ENCODE measurements at places on chromosomes 1 and 21. TPM values are rescaled to one million over a fixed set of nuclear protein-coding genes. Genes with fewer than 3 reads are reported as not detected.

DNA sequence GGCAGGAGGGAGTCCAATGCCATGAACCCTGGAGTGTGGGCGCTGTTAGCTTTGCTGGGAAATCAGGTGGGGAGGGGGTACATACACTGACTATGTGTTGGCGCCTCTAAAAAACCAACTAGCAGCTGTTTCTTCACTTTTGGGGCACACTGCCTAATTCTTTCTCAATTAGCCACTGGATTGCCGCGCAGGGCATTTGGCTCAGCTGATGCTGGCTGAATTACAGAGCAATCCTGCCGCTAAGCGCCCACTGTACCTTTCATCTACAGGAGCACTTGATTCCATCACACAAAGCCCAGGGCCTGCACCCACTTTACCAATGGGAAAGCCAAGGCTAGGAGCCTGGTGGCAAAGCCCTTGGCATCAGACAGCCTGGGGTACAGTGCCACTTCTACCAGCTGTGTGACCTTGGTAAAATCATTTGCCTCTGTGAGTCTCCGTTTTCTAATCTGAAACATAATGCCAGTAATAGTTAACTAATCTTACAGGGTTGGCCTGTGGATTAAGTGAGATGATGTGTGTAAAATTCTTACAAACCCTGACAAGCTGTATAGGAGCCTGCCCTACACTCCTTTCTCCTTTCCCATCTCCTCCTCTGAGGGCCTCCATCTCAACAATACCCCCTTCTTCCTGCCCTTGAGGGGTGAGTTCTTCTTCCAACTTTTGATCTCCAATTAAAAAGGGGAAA lies 59.0 kb downstream of the UBE2T start:
- DNase-seq = no peak

DNA sequence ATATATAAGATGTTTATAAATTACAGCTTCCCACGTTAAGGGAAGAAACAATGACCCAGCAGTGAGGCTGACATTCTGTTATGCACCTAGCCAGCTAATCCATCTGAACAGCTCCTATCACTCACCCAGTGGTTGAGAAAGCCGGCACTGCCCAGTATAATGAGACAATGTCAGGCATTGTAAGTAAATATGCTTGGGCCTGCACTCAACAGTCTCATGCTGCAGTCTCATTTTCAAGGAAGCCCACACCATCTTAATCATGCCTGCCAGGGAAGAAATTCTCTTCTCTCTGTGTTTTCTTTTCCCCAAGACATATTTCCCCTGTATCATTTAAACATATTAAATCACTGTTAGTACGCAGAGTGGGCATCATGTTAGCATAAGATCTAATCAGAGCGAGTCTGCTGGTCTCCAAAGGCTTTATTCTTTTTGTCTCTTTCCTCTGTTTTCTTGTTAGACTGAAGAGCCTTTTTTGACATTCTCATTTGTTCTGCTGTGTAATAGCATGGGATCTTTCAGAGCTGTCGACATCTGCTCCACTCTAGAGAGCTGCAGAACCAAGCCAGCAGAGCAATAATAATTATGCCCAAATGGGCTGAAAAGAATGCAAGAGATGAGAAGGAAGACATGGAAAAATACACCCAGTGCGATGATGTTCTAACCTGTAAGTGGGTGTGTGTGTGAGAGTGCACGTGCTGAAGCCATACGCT lies 67.6 kb upstream of the SLC22A15 start:
- DNase-seq = no peak

GRCh38 chr1:222247081-222247480 lies 300.8 kb downstream of the HHIPL2 start:
- DNase-seq = no peak

GRCh38 chr1:174174461-174175329 lies 15.4 kb downstream of the RABGAP1L start:
- no peak for DNase-seq

GRCh38 chr1:228154670-228155571 lies 5.2 kb downstream of the GJC2 start:
- DNase-seq = no peak

GRCh38 chr1:85240643-85241042 lies 18.8 kb downstream of the C1orf52 start:
- DNase-seq = no peak

GRCh38 chr1:91553177-91553591 lies 52.5 kb downstream of the CDC7 start:
- no peak for DNase-seq

GRCh38 chr21:27359141-27359540 lies 392.3 kb upstream of the ADAMTS5 start:
- no peak for DNase-seq

DNA sequence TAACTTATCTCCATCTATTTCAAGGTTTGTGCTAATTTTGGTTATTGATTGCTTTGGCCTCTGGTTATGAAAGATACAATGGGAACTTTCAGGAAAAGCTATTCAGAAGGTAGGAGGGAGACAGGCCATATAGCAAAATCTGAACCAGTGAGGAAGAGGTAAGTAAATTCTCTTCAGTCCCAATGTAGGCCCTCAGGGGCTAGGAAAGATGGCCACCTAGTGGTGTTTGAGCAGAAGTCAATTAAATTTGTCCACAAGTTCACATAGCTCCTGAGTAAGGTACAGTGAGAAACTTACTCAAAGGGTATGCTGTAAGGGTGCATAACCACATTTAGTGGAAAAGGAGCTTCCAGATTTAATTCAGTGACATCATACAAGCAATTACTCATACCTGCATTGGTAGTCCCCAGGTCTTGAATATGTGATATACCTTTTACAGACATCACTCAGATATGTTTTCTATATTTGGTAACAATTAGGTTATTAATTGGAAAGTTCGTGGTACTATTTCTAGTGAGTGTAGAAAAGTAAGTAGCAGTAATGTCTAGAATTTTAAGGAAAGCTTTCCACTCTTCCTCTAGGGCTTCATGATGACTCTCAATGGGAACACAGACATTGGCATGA lies 21.4 kb upstream of the FMO1 start:
- DNase-seq = peak; percentile 11

- no peak for DNase-seq
These were observed 110.3 kb downstream of the ZNF281 start for GRCh38 chr1:200299571-200299970.

- no peak for DNase-seq
These were observed 56.9 kb downstream of the TRABD2B start for GRCh38 chr1:47940326-47940725.

- DNase-seq = no peak
These were observed 7.0 kb downstream of the EPHX1 start for GRCh38 chr1:225816643-225817538.

GRCh38 chr1:33410091-33410701 lies 20.7 kb downstream of the PHC2 start:
- DNase-seq = no peak

HSD3B2 gene
- total RNA-seq = 0.56 TPM

NLRP3 gene
- total RNA-seq = 9.5 TPM

LCE3A gene
- total RNA-seq = not detected

CNTN2 gene
- not detected for total RNA-seq

SPRR1B gene
- total RNA-seq = not detected

ENSA gene
- total RNA-seq = 235 TPM

NPHP4 gene
- total RNA-seq = 10.5 TPM

ARHGEF11 gene
- 3.2 TPM for total RNA-seq
